Activated T-cell treated with anti-CD3 and anti-CD28 coated beads, Interleukin-2, amount 50 U/mL, for 72 hours (primary cell): ENCODE measurements at places on chromosomes 2 and 18. TPM values are rescaled to one million over a fixed set of nuclear protein-coding genes. Genes with fewer than 3 reads are reported as not detected.
A peak's percentile ranks its signal among the peaks of the same experiment; 100 is the strongest.

The CDCA7 gene
- 72.8 TPM for total RNA-seq

The TIA1 gene
- total RNA-seq, result 119 TPM

The CTNNA2 gene
- total RNA-seq, result not detected

The NEB gene
- 1.2 TPM for total RNA-seq

The GBX2 gene
- not detected for total RNA-seq

The PLCL1 gene
- 2.8 TPM for total RNA-seq

The CLEC4F gene
- not detected for total RNA-seq

The SKOR2 gene
- 0.30 TPM for total RNA-seq

The CPLX4 gene
- total RNA-seq, result not detected

The VIT gene
- total RNA-seq, result not detected

The CNNM3 gene
- total RNA-seq, result 27.9 TPM

The CHAC2 gene
- 12.5 TPM for total RNA-seq

DNA sequence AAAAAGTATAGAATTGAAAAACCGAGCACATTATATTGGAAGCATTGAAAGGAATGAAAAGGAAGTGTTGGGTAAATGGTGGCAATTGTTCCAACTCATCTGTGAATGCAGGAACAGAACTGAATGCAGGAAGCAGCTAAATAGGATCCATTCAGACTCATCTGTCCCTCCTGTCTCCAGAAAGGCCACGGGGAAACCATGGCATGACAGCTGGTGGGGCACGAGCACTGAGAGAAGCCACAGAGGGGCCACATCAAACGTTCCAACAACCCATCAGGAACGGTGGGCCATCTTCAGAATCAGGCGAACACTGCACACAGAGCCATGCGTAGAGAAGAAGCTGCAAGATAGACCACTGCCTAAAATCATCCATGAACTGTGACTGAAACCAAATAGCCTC lies 138.5 kb upstream of the SLC35G4 start:
- DNase-seq, result no peak

- DNase-seq, result no peak
Observed at GRCh38 chr2:11407413-11407812, 58.5 kb downstream of the E2F6 start.

- no peak for DNase-seq
Observed at GRCh38 chr2:83186105-83186760, 1272.8 kb downstream of the SUCLG1 start.

GRCh38 chr2:83993873-83994632 lies 465.0 kb downstream of the SUCLG1 start:
- DNase-seq, result no peak

DNA sequence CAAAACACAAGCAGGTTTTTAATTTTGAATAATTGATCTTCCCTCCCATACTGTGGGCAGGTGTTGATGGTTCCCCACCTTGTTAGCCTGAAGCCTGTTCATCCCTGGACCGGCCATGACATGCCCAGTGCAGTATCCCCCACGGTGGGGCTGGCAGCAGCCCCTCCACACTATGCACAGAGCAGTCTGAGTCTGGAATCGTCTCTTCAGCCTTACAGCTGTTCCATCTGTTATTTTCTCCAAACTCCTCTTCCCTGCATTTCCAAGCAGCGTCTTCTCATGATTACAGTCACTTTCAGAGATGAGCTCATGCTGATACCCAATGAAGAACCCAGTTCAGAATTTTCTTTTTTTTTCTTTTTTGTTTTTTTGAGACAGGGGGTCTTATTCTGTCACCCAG lies 68.2 kb downstream of the ADI1 start:
- DNase-seq, result no peak

- no peak for DNase-seq
Observed at GRCh38 chr2:136572335-136572734, 193.0 kb upstream of the THSD7B start.

- DNase-seq, result no peak
Observed at GRCh38 chr2:72940361-72940760, 23.0 kb downstream of the EMX1 start.

DNA sequence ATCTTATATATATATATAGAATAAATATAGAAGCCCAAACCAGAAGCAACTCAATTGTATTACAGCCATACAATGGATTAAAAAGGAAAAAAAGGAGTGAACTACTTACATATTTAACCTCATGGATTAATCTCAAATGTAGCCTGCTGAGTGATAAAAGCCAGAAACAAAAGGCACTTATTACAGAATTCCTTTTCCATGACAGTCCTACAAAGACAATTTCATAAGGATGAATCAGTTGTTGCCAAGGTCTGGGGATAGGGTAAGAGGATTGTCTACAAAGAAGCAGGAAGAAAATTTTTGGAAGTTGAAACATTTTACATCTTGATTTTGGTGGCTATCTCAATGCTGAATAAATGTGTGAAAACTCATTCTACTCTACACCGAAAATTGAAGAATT lies 103.9 kb upstream of the DCC start:
- DNase-seq, result no peak

GRCh38 chr2:209577376-209578357 lies 153.8 kb downstream of the MAP2 start:
- no peak for DNase-seq

DNA sequence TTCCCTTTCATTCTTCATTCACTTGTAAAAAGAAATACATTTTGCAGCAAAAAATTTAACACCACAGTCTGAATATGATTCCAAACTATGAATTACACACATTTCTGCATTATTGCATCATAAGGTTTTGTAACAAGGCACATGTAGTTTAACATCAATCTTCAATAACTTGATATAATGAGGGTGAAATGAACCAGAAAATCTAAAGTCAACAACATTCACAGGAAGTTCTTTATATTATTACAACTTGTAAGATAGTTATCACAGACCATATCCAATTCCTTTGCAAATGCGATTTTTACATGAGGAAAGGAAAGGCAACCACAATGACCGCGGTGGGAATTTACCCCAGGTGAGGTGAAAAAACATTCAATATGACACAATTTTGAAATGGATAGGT lies 213.3 kb downstream of the NAPG start:
- DNase-seq, result no peak

- no peak for DNase-seq
Observed at GRCh38 chr2:126932966-126933710, 34.4 kb downstream of the TEX51 start.

- no peak for DNase-seq
Observed at GRCh38 chr18:33924576-33924975, 300.1 kb downstream of the NOL4 start.

GRCh38 chr2:152485954-152486736 lies 151.2 kb downstream of the FMNL2 start:
- DNase-seq, result no peak

DNA sequence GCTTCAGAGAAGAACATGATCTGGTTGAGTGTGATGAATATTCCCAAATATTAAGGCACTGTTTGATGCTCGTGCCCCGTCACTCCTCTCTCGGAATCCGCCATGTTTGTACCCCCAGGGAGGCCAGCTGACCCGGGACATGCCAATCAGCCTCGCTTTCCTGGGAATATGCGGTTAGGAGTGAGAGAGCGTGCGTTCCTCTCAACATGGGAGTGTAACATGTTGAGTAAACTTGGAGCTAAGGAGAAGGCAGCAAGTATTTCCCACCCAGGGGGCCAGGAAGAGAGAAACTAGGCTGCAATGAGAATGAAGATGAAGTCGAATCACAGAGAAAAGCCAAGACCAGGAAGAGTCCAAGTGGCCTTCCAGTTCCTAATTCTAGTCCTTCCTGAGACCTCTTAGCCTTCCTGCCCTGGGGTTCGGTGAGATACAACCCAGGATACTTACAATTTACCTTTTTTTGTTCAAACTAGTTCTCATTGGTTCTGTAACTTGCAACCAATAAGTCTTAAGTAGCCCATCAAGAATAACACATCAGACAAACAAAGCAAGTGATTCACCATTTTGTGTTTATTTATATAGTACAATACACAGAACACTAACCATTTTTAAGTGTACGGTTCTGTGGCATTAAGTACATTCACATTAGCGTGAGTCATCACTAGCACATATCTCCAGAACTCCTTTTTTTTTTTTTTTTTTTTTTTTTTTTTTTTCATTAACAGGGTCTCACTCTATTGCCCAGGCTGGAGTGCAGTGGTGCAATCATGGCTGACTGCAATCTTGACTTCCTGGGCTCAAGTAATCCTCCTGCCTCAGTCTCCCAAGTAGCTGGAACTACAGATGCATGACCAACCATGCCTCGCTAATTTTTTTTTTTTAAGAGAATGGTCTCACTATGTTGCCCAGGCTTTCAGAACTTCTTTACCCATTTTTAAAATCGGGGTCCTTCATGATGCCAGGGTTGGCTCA lies 36.4 kb upstream of the SLC1A4 start:
- DNase-seq, result no peak

- no peak for DNase-seq
Observed at GRCh38 chr2:25029183-25029554, 12.7 kb upstream of the EFR3B start.

DNA sequence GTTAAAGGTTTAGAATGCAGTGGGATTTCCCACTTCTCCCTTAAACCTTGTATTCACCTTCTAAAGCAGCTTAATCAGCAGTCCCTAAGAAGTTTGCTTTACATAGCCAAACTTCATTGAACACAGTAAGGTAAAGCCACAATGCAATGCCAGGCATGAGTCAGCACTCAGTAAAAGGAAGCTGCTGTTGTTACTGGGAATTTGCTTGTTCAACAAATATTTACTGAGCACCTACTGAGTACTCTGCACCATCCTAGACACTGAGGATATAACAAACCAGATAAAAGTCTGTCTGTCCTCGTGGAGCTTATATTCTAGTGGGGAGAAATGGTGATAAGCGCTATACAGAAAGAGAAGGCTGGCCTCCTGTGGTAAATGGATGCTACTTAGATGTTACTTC lies 162.7 kb downstream of the PKP4 start:
- no peak for DNase-seq

- peak; percentile 18 for DNase-seq
Observed at GRCh38 chr2:121074293-121074932, 210.6 kb downstream of the TFCP2L1 start.

DNA sequence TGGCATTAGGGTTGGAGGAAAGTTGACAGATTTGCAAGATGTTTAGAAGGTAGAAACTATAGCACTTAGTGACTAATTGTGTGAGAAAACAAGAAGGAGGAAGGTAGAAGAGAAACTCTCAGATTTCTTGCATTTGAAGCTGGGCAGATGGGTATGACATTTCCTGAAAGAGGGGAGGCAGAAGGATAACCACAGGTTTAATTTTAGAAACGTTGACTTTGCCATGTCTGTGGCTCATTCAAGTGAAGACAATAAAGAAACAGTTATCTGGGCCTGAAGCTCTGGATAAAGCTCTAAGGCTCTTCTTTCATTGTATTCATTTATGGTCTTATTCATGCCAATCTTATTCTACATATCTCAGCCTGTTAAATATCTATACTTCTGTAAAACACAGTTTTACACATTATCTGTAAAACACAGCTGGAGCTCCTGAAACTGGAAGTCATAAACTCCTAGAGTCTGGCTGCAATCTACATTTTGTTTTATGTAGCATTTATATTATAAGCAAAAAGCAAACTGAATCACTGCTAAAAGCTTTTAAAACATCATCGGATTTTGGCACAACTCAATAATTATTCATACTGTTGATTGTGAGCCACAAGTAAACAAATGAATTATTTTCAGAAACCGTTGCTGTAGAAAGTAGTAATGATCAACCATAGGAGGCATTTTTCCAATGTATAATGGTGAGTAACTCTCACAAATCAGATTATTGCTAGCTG lies 138.5 kb downstream of the RIT2 start:
- DNase-seq, result no peak

- DNase-seq, result no peak
Observed at GRCh38 chr18:12291690-12292089, 16.4 kb upstream of the TUBB6 start.

GRCh38 chr2:18777250-18777812 lies 188.0 kb upstream of the NT5C1B start:
- DNase-seq, result no peak

DNA sequence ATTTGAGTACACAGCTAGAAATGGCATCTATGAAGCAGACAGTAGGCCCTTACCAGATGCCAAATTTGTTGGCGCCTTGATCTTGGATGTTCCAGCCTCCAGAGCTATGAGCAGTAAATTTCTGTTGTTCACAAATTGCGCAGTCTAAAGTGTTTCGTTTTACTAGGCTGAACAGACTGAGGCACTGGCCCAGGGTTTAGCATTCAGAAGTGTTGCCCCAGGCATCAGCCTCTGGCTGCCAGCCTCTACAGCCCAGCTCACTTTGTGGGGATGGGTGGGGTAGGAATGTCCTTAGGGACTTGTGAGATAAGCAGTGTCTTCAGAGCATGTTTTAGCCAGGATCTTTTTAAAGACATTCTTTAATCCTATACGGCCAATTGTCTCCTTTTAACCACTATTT lies 51.5 kb upstream of the MGAT5 start:
- DNase-seq, result no peak

DNA sequence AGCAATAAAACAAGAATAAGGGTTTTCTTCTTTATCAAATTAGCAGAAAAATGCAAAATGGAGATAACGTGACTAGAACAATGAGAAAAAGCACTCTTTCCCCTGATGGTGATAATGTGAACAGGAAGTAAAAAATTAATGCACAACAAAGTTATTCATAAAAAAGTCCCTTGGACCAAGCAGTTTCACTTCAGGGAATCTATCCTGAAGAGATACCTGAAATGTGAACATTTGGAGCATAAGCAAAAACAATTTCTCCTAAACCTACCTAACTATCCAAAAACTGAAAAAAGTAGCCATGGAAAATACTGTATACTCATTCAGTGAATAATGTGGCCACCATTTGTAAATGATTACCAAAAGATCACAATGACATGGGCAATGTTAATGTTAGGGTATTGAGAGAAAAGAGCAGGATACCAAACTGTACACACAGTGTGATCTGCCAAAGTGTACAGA lies 48.7 kb downstream of the TRIP12 start:
- no peak for DNase-seq

- no peak for DNase-seq
Observed at GRCh38 chr2:43724728-43725526, 48.7 kb upstream of the C1GALT1C1L start.

DNA sequence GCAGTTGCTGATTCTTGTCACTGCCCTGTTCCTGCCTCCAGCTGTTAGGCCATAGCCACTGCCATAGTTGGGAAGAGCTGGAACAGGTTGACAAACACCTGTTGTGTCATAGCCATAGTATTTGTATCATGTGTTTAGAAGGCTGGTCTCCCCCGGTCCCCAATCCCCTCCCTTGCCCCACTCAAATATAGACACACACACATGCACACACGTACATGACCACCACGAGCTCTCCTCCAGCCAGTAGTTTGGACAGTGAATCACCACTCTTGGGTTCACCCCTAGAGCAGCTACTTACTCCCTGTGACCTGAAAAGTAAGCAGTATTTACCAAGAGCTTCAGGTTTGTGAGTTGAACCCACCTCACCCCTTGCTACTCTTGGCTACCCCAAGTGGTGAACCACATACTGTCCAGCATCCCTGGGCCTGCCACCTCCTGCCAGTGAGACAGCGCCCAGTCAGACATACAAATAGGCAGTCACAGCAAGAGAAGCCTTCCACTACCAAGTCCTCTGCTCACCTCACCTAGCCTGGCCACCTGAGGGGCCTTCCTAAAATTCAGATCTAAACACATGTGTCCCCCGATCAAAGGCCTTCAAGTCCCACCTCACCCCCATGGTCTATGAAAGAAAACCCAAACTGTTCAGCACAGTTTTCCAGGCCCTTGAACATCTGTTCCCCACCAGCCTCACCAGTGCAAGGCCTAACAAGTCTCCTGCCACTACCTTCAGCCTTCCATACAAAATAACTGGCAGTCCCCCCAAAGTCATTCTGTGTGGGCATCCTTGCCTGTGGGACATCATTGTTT lies 7.1 kb downstream of the PCBP1 start:
- peak; percentile 38 for DNase-seq

- no peak for DNase-seq
Observed at GRCh38 chr18:79720359-79720733, 40.7 kb downstream of the CTDP1 start.
